LoVo (cell line): ENCODE measurements at places on chromosomes 2 and 18.

- peak; percentile 16 for DNase-seq
Measured at GRCh38 chr2:99662761-99663341, 173.0 kb upstream of the REV1 start.

GRCh38 chr18:25786758-25787157, 303.7 kb downstream of the SS18 start:
- DNase-seq, result no peak

DNA sequence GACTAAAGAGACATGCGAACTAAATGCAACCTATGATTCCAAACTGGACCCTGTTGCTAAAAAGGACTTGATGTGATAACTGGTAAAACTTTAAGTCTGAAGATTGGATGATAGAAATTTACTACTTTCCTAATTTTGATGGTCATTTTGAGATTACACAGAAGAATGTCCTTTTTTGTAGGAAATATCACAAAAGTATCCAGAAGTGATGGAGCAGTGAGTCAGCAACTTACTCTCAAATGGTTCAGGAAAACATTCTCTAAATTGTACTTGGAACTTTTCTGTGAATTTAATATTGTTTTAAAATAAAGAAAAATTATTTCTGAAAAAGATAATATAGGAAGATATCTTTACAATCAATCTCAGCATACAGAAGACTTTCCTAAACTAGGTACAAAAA, 19.9 kb downstream of the MBOAT2 start:
- DNase-seq, result no peak

- no peak for DNase-seq
Measured at GRCh38 chr18:69813559-69813958, 134.1 kb downstream of the CD226 start.

- no peak for DNase-seq
Measured at GRCh38 chr2:29420464-29420863, 305.2 kb downstream of the CLIP4 start.

- peak; percentile 39 for DNase-seq
Measured at GRCh38 chr2:9770308-9771100, 72.8 kb upstream of the TAF1B start.

DNA sequence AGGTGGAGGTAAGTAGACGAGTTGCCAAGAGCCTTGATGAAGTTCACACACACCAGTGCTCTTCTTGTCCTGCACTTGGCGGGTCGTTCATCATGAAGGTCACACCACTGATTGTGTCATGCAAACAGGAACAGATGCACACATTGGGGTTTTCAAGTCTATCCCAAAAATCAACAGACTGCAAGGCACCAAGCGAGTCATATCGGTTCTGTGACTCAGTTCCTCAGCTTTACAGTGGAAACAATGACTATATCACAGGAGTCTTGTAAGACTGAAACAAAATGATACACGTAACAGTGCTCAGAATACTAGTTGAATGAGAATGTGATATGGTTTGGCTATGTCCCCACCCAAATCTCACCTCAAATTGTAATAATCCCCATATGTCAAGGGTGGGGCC, 526.9 kb upstream of the ID2 start:
- DNase-seq, result no peak

DNA sequence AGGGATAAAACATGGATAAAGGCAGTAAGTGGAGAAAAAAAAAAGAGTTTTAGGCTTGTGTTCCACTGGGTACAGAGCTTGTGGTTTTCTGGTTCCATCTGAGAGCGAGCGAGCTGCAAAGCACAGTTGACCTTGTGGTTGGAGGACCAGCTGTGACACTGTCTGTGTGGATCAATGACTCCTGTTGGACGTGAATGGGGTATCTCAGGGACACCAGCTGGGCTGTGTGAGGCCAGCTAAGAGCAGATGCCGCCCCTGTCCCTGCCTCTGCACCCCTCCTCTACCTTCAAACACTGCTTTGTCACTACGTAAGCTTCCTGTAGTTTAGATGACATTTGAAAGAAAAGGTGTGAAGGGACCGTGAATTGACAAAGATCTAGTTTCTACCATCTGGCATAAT, 67.8 kb downstream of the QPCT start:
- DNase-seq, result no peak

GRCh38 chr18:13243363-13243762, 24.8 kb downstream of the LDLRAD4 start:
- DNase-seq, result no peak

GRCh38 chr2:178244777-178245176, 50.5 kb downstream of the OSBPL6 start:
- no peak for DNase-seq

- no peak for DNase-seq
Measured at GRCh38 chr2:181314551-181314950, 142.6 kb upstream of the ITGA4 start.

DNA sequence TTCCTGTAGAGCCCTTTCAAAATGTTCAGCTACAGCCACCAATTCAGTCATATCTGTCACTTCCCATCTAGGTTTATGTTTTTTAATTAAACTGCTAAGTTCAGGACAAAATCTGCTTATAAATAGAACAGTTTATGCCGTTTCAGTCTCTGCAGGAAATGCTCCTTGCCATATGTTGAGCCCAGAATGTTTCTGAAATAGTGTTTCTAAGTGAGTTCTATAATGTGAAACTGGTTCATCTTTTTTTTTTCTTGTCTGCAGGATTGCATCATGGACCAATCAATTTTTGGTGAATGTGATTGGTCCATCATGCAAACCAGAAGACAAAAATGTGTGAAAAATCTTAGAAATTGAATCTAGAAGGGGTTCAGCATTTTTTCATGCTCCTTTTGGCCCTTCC, 30.2 kb upstream of the RHOB start:
- no peak for DNase-seq

GRCh38 chr2:88556026-88556425, 71.2 kb downstream of the EIF2AK3 start:
- no peak for DNase-seq
